ENCODE measurements at places on chromosomes 4 and X.

DNA sequence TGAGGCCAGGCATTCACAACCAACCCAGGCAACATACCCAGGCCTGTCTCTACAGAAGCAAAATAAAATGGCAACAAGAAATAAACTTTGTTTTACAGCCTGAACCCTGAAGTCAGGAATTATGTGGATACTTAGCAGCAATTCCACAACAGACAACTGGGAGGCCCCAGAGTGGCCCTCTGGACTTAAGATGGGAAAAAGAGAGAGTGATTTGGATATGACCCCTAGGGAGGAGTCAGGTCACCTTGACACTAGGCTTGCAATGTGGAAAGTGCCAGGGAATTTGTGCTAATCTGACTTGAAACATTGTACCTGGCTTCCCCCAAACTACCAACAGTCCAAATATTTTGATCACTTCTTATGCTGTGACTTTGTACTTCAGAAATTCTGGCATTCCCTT, 193.1 kb downstream of the PARM1 start:
- DNase-seq: no peak

GRCh38 chrX:2697741-2698299, 6.7 kb downstream of the CD99 start:
- DNase-seq: no peak

GRCh38 chrX:129932016-129932820, 26.3 kb downstream of the UTP14A start:
- peak; percentile 71 for DNase-seq

DNA sequence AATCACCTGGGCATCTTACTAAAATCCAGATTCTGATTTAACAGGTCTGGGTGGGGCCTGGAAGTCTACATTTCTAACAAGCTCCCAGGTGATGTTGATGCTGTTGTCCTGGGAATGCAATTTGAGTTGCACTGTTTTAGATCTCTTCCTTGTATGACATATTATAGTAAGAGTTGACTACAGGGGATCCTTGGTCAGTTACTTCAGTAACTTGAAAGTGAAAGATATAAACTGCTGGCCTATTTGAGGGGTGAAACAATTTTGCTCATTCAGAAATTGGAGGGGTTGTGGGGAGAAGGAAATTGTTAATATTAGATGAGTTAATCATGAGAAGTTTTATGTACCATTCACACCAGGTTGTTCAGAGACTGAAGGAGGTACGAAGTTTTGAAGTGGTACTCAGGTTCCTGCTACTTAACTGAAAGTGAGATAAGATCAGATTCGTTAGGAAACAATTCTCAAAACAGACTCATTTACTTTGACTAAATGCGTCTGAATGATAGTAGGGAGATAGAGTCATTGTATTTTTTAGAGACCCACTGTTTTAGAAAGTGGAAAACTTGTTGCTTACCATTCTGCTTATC, 12.5 kb downstream of the SH2D1A start:
- DNase-seq: no peak

- DNase-seq: no peak
These were observed 8.3 kb downstream of the ZIC3 start for GRCh38 chrX:137574102-137574783.

Measured in activated naive CD4-positive, alpha-beta T cell treated with anti-CD3 and anti-CD28 coated beads, Interleukin-2, amount 50 U/mL, for 16 hours (primary cell).